OCI-M1 (cell line): ENCODE measurements at places on chromosomes 16 and 17.
A peak's percentile ranks its signal among the peaks of the same experiment; 100 is the strongest.

DNA sequence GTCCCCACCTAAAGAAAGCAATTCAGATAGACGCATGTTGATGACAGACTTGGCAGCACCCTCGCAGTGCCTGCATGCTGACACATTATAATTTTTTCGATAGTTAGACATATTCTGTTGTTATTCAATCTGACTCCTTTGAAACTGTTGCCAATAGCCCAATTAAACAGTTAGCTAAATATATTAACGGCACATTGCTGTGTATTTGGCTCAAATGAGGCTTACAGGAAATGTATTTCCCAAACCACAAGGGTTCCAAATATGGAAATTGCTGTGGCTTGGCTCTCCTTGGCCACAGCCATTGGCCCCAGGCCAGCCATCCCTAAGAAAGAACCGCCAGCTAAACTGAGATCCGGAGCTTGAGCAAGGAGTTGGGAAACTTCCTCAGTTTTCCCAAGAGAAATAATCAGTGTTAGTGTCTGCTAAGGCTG, 31.1 kb downstream of the C16orf82 start:
- DNase-seq, result no peak

GRCh38 chr17:7063518-7064094, 16.4 kb downstream of the CLEC10A start:
- no peak for DNase-seq

DNA sequence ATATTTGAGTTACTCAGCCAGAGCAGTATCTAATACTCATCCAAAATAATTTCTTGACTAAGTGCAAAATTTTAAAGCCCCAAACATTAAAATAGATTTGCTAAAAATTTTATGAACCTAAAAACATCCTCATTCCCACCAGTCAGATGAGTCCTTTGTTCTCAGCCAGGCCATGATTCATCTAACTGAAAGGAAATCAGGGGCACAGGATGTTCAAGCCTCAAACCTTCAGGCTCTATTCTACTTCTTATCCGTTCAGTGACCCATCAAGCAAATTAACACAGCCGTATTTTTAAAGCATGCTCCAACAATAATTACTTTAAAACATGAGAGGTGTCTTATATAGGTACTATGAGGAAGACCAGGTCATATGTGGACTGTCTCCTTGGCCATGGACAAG, 176.5 kb upstream of the MON1B start:
- DNase-seq, result no peak

DNA sequence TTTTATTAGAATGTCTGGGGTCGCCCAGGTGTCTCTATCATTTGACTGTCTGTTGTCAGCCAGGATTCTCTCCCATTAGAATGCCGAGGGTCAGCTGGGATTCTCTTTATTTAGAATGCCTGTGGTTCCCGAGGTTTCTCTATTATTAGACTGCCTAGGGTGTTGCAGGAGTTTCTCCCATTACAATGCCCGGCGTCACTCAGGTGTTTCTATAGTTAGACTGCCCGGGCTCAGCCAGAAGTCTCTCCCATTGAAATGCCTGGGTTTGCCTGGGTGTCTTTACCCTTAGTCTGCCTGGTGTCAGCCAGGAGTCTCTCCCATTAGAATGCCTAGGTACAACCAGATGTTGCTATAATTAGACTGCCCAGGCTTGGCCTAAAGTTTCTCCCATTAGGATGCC, 2252.0 kb downstream of the TP53TG3F start:
- no peak for DNase-seq

- DNase-seq, result no peak
These were observed 1.4 kb downstream of the UBE2I start for GRCh38 chr16:1310832-1311200.

GRCh38 chr16:69903865-69904415, 47.2 kb upstream of the CLEC18A start:
- DNase-seq, result no peak

- DNase-seq, result no peak
These were observed 198.4 kb downstream of the ANKFN1 start for GRCh38 chr17:56351675-56352074.

GRCh38 chr17:57913575-57914272, 41.5 kb downstream of the CUEDC1 start:
- no peak for DNase-seq

DNA sequence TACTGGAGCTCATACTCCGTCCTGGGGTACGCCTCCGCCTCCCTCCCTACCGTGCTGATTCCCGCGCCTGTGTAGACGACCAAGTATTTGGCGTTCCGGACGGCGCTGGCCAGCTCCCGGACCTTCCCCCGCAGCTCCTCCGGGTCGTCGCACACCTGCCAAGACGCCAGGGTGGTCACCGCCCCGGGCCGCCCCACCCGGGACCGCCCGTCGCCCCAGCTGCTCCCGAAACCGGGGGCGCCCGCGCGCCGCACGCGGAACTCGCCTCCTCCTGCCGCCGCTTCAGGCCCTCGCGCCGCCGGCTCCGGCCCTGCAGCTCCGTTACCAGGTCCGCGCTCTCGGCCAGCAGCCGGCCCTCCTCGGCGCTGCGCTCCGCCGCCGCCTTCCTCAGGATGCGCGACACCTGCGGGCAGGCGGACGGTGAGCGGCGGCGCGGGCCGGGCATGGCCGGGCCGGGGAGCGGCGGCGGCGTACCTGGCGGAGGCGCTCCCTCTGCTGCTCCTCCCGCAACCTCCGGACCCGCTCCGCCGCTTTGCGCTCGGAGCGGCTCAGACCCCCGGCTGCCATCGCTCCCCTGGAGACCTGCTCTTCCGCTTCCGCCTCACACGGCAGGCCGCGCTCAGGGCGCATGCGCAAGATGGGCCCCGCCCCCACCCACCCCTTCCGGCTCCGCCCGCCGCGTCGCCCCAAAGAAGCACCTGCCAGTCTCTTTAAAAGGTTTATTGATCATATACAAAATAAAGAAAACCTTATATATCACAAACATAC, at the start of gene SIRT7:
Gene SIRT7, minus strand, starts transcription at position 612 of the 768 bp plus-strand sequence. Its CDS starts 45 bp downstream, at position 567.
- peak; percentile 92 for DNase-seq

DNA sequence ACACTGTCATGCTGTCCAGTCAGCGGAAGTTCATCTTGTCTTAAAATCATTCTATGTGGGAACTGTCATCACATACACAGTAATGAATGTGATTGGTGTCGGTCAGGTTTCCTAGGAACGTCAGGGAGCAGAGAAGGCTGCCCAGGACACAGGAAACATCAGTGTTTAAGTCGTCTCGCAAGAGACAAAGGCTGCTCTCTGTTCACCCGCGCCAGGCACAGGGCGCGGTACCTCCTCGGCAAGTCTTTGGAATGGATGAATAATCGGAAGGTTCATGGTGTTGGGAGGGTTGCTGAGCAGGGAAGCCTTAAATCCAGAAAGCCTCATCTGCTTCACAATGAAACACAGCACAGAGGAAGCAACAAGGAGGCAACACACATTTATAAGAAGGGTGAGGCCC, 148.2 kb downstream of the CPPED1 start:
- DNase-seq, result no peak

DNA sequence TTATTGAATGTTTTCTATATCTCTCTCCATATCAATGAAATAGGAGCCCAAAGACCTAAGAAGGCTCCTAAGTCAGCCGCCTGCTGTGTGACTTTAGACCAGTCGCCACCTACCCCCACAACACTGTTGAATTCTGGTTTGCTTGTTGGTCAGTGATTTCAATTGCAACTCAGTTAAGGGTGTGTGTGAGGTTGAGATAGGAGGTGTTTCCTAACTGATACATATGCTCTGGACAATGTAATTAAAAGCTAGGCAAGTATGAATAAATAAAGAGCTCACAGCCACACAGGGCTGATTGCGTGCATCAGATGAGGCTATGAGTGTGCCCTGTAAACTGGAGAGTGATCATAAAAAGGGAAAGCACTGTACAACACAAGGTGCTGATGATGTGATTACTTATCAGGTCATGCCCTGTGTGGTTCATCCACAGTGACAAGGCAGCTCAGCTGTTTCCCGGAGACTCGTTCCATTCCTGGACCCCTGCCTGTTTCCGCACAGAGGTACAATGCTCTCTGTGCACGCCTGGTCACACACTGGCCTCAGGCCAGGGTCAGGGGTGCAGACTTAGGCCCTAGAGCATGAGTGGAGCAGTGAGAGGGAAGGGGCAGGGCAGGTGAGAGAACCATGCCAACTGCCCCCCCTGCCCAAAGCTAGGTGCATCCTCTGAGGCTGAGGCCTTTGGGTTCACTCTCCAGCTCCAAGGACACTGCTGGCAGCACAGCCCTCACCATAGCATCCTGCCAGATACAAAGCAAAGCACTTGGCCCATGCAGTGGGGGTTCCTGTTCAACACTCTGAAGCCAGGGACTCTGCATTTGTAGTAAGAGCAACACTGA, 3.3 kb upstream of the KRT35 start:
- no peak for DNase-seq

- DNase-seq, result no peak
These were observed 6.8 kb upstream of the MMP15 start for GRCh38 chr16:58018803-58019202.

GRCh38 chr16:85004587-85005205, 6.6 kb downstream of the ZDHHC7 start:
- no peak for DNase-seq

- no peak for DNase-seq
These were observed 119.7 kb upstream of the LHX1 start for GRCh38 chr17:36817483-36818048.

- DNase-seq, result peak; percentile 10
These were observed 16.8 kb downstream of the SDR42E1 start for GRCh38 chr16:81994485-81994884.

DNA sequence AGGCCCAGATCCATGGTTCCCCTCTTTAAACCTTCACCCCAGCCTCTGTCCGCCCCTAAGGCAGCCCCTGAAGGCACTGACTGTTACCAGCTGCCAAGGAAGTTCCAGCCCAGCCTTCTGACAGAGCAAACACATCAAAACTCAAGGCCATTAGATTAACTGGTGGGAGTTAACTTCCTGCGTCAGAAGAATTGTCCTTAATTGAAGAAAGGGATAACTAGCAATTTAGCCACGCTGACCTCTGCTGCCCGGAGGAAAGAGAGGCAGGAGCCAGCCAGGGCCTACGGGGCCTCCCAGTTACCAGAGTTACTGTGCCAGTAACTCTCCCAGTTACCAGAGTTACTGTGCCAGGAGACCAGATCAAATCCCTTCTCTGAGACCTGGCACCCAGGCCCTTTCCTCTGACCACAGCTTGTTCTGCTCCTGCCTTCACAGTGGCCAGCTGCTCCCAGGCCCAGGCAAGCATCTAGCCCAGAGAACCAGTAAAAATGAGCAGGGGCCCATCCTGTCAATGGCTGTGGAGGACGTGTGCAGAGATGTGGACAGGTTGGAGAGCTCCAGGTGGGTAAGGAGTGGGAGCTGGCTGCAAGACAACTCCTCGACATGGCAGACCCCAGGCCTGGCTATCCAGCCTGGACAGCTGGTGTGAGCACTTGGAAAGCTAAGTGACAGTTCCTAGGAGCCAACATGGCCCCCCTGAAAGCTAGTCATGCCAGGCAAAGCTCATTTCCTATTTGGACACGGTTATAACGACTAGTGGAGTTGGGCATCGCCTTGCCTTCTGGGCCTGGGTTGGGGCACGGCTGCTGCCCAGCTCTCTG, 2.8 kb upstream of the PITPNM3 start:
- DNase-seq, result no peak

DNA sequence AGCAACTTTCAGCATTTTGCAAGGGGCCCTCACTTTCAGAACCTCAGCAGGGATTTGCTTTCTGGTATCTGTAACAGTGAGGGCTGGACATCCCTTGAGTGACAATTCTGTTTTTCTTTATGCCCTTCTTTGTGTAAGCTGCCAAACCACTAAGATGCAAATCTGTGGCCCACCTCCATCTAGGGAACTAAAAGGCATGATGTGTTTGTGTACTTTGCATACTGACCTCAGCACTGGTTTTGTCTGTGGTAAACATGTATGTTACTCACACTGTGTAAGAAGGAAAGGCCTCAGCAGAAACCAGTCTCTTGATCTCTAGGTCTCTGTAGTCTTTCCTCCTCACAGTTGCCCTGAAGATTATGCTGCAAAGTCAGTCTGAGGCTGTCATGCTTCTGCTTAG, 396.6 kb upstream of the DYNLRB2 start:
- DNase-seq, result no peak

DNA sequence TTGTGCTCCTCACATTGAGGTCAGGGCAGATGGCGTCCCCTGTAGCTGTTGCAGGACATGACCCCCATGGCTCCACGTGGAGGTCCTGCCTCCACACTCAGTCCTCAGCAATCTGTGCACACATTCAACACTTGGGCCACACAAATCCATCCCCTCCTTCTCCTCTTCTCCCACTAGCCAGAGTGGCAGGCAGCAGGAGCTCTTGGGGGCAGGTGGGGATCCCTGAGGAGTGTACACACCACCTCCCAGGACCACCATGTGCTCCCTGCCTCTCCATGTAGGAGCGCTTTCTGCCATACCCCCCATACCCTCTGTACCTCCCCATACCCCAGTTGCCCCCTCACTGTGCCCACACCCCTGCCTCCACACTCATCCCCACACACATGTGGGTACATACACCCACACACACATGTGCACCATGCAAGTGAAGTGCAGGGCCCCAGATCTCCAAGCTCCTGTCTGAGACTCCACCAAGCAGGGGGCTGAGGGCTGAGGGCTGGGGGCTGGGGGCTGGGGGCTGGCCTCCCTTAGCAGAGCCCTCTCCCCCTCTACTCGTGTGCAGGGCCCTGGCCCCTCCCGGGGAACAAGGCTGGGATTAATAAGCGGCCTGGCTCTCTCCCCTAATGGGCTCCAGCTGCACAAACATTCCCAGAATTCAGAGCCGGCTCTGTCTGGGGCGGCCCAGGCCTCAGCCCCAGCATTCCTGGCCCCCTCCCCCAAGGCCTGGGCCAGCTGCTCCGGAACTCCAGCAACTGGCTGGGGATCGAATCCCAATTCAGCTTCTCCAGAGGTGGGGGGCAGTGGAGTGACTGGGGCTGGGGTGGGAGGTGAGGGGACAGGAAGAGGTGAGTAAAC, 48.2 kb upstream of the MEIOC start:
- DNase-seq, result no peak
